ENCODE measurements at places on chromosomes 16 and 17. TPM values are rescaled to one million over a fixed set of nuclear protein-coding genes. Genes with fewer than 3 reads are reported as not detected.

The MT1F gene
- 1.2 TPM for total RNA-seq

The OR4D1 gene
- under 0.01 TPM for total RNA-seq

- no peak for DNase-seq
Measured at GRCh38 chr17:63137163-63137562, 171.1 kb downstream of the TANC2 start.

GRCh38 chr16:66359811-66360608, 6.5 kb upstream of the CDH5 start:
- DNase-seq: no peak

The OR1F1 gene
- total RNA-seq: 0.41 TPM

- no peak for DNase-seq
Measured at GRCh38 chr17:78019367-78019975, 61.0 kb downstream of the TNRC6C start.

The HP gene
- 0.41 TPM for total RNA-seq

DNA sequence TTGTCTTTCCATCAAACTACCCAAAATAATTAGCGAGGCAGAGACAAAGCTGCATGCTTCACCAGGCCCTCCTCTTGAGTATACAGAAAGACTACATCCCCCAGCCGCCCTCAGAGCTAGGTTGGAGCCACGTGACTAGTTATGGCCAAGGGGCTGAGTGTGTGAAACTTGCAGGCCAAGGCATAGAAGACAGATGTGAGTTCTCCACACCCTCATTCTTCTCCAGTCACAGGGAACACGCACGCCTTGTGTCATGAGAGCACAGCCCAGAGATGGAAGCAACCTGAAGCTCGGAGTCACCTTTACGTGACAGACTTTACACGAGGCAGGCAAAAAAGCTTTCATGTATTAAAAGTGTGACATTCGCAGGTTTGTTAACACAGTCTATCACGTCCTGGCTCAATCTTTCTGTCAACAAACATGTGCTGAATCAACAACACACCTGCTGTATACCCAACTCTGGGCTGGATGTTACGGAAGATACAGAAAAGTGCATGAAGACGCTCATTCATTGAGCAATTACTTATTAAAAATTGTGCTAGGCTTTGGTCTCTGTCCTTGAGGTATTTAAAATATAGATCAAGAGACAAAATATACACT, 38.3 kb downstream of the STX8 start:
- DNase-seq: no peak

The PSMB3 gene
- 196 TPM for total RNA-seq

GRCh38 chr17:35011671-35012216, 31.4 kb downstream of the LIG3 start:
- no peak for DNase-seq
